ENCODE measurements at places on chromosomes 4 and X.

- DNase-seq: no peak
These were observed 72.8 kb downstream of the NSUN7 start for GRCh38 chr4:40822420-40823166.

- no peak for DNase-seq
These were observed 6.5 kb downstream of the TIFA start for GRCh38 chr4:112279025-112279881.

GRCh38 chr4:89878611-89879010 is 16.0 kb upstream of the MMRN1 start:
- DNase-seq: no peak

DNA sequence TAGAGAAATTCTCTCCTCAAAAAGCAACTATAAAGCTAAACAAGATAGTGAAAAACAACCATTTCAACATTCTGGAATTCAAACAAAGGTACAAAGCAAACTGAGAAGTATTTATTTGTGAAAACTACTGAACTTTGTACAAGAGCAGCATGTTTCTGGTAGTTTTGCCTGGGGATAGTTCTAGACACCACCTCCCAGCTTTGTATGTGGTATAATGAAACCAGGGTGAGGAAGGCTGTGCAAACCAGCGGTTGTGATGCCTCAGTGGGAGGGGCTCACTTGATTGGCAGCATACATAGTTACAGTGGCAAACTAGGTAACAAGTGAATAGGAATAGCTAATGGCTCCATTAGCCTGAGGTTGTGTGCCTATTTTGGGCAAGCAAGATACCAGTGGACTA is 18.6 kb upstream of the FRMD7 start:
- DNase-seq: no peak

DNA sequence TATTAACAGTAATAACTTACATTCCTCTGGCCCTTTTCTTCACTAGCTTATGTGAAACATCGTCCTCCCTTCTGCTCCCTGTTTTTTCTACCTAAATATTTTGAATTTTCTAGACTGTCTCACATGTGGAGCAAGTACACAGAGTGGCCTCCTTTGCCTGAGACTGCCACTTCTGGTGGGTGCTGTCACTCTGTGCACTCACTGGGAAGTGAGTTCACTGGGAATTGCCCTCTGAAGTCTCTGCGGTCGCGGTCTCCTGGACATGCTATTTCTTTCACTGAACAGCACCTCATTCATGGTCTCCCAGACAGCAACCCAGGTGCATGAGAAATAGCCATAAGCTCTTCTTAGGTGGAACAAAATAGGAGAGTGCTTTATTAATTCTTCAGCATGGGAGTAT is 1179.7 kb upstream of the ADGRL3 start:
- no peak for DNase-seq

GRCh38 chrX:68304602-68305001 is 128.7 kb downstream of the OPHN1 start:
- DNase-seq: no peak

GRCh38 chr4:149441338-149441737 is 374.3 kb downstream of the IQCM start:
- no peak for DNase-seq

GRCh38 chr4:134024251-134024650 is 177.3 kb downstream of the PABPC4L start:
- DNase-seq: no peak

- no peak for DNase-seq
These were observed 24.4 kb upstream of the SLC25A43 start for GRCh38 chrX:119374736-119375135.

GRCh38 chr4:69098470-69098869 is 2.2 kb downstream of the UGT2B7 start:
- no peak for DNase-seq

GRCh38 chr4:85869181-85869580 is 394.2 kb downstream of the ARHGAP24 start:
- DNase-seq: no peak

DNA sequence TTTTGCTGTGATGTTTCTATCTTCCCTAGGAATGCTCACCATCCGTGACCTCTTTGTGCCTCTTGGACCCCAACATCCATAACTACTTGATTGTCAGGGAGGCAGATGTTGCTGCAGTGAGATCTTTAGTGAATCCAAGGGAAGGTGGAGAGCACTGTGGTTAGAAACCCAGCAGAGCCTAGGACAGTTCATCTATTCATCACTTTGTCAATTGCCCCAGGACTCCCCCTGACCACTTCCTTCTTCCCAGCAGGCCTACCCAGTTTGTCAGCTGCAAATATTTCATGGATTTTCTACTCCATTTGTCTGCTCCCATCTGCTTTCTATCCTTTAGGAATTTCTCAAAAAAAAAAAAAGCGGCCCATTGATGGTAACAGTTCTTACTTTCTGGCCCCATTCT is 942.8 kb downstream of the PCDH7 start:
- no peak for DNase-seq

DNA sequence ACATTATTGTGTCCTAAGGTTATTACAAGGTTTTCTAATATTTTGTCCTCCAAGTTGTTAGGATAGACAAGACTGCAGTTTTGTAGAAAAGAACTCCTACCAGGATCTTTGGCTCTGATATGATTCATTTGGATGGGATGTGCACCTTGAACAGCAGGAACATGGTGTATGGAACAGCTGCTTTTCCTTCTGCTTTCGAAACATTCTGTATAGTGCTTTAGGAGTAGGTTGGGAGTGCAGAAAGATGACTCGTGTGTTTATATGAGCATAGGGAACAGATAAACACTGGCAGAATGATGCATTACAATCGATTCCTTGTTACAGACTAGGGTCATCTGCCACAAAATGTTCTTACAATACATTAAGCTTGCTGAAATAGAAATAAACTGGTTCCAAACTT is 790.1 kb downstream of the DMD start:
- DNase-seq: no peak

GRCh38 chrX:153685156-153685536 is 2.6 kb upstream of the SLC6A8 start:
- DNase-seq: no peak

DNA sequence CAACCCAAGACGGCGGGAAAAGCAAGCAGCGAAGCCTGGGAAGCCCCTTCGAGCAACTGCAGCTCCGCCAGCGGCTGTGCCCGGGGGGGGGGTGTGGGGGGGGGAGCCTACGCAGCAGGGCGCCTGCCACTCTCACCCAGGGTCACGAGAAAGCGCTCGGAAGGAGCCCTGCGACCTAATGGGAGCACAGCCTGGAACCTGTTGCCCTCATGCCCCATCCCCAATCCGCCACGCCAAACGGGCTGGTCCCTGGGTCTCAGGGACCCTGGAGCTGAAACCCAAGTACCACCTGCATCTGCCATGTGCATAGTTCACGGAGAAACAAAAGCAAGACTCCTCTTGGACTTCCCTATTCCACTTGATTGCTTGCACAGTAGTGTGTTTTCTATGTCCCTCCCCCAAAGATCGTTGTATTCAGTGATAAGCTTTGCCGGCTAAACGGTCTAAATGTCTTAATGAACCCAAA is 359 bp upstream of the GAB3 start:
- DNase-seq: no peak

- no peak for DNase-seq
These were observed 277.3 kb upstream of the HAND2 start for GRCh38 chr4:173807347-173807746.

DNA sequence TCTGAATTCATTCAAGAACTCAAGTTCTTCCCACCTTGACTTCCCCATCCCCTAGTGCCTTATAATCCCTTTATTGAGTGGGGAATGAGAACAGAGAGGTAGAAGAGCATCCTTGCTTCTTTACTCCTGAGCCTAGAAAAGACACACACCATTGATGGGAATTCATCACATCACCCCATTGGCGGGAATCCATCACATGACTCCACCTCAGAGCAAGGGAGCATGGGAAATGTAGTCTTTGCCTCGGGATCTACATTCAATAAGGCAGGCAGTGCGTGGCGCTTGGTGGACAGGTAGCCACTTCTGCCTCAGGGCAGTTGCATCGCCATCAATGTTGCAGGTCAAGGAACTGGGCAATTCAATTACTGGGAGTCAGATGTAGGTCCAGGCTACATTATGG is 50.7 kb downstream of the MXRA5 start:
- no peak for DNase-seq

DNA sequence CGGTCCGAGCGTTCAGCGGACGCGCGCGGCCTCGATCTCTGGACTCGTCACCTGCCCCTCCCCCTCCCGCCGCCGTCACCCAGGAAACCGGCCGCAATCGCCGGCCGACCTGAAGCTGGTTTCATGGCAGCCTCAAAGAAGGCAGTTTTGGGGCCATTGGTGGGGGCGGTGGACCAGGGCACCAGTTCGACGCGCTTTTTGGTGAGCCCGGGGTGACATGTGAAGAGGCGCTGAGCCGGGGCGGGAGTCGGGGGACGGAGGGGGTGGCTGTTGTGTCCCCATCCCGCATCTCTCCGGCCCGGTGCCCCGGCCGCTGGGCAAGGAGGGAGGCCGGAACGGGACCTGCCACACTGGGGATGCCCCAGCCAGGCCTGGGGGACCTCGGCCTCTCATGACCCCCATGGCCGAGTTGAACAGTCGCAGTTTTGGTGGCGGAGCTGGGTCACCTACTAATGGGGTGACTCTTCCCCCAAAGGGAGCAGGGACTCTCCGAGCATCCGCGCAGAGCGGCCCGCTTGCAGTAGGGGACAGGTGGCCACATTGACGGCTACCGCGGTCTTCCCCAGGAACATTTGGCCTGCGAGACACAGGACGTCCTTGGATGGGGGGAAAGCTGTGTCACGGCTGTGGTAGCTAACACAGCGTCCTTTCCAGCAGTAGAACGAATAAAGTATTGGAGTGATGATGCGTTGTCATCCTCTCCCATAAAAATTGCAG is at the start of gene GK:
Gene GK (plus strand): TSS at position 9 of the 717 bp plus-strand sequence. CDS start 115 bp downstream, at position 124.
- DNase-seq: no peak

GRCh38 chr4:46980851-46981250 is 12.5 kb downstream of the GABRA4 start:
- no peak for DNase-seq

- DNase-seq: no peak
These were observed 37.4 kb upstream of the GRPEL1 start for GRCh38 chr4:7105276-7105675.

GRCh38 chr4:177052211-177052934 is 257.3 kb upstream of the NEIL3 start:
- DNase-seq: no peak

DNA sequence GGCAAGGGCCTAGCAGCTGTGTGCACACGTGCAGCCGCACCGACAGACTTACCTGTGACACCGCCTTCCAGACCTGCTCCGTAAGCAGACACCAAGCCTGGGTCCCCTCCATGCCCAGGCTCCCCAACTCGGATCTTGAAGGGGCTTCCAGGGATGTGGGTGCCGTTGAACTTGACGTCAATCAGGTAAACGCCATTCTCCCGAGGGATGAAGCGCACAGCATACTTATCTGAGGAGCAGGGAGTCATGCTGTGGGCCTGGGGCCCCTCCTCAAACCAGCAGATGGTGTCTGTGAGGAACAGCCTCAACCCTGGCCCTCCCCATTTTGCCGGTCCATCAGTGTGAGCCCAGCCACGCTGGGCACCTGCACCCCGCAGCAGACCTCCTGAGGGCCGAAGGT is 24.5 kb downstream of the FLNA start:
- DNase-seq: no peak

GRCh38 chr4:143441678-143442077 is 71.8 kb upstream of the SMARCA5 start:
- no peak for DNase-seq

DNA sequence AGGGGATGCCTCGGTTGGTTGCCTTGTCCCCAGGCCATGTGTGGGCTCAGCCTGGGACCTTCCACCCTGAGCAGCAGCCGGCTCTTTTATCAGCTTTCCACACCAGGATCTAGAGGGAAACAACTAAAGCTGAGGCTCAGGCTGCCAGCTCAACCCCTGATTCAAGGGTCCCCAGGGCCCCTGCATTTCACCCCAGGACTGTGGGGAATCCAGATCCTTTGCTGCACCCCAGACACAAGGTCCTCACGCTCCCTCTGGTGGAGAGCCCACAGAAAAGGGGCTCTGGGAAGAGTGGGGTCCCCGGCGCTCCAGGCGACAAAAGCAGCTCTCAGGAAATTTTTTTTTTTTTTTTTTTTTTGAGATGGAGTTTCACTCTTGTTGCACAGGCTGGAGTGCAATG is 64.3 kb downstream of the ZFYVE28 start:
- DNase-seq: no peak

- DNase-seq: no peak
These were observed 288.7 kb downstream of the PRDM5 start for GRCh38 chr4:120633810-120634209.

DNA sequence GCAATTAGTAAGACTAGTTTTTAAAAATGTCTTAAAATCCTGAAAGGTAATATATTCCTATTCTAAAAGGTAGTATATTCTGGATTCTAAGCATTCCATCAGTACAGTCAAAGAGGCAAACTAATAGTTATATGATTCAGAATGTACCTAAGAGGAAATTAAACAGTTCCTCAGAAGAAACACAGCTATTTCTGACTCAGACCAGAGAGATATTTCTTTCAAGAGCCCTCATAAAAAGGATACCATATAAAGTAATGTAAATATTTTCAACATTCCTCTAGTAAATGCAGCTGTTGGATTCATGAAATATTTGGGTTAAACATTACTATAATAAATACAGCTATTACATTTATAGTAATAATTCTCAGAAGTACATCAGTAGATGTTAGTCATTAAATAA is 358.3 kb downstream of the MAGEB5 start:
- DNase-seq: no peak

- no peak for DNase-seq
These were observed 448 bp downstream of the TLL1 start for GRCh38 chr4:165873298-165874071.

- DNase-seq: no peak
These were observed 325.7 kb downstream of the PCDH7 start for GRCh38 chr4:31045724-31046318.

DNA sequence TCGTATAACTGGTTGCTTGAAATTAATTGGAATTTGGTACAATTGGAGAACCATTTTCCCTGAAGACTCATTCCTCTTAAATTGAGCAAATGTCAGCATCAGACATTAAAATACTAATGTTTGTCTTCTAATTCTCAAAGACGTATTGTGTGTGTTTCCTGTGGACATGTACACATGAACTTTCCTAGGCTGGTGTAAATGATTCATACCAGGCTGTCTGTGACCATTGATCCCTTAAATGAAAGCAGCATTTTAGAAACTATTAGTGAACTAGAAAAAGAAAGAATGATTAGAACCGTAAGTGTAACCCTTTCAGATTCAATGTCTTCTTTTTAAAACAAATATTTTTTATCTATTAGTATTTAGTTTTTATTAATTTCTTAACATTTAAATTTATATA is 332.9 kb downstream of the PPP3CA start:
- no peak for DNase-seq

GRCh38 chr4:113020966-113021365 is 28.5 kb upstream of the ANK2 start:
- DNase-seq: no peak

DNA sequence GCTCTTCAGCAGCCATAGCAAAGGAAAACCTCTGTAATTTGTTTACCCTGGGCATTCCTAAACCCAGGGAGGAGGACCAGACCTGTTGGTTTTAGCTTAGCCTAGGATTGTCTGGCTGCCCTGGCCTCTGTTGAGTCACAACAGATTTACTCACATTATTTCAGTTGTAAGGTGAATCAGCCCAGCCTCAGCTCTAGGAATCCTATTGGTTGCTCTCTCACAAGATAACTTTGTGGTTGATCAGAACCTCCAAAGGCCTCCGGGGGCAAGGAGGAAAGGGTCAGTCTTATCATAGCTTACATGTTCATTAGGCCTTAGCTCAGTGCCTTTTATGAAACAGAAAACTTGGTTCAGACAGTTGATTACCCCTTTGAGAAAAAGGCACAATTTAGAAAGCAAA is 41.0 kb downstream of the PDK3 start:
- no peak for DNase-seq

Measured in activated T-helper 1 cell treated with anti-CD3 and anti-CD28 coated beads, Interleukin-2, amount 50 U/mL, for 16 hours (primary cell).